ENCODE measurements at places on chromosomes 13 and 19.

DNA sequence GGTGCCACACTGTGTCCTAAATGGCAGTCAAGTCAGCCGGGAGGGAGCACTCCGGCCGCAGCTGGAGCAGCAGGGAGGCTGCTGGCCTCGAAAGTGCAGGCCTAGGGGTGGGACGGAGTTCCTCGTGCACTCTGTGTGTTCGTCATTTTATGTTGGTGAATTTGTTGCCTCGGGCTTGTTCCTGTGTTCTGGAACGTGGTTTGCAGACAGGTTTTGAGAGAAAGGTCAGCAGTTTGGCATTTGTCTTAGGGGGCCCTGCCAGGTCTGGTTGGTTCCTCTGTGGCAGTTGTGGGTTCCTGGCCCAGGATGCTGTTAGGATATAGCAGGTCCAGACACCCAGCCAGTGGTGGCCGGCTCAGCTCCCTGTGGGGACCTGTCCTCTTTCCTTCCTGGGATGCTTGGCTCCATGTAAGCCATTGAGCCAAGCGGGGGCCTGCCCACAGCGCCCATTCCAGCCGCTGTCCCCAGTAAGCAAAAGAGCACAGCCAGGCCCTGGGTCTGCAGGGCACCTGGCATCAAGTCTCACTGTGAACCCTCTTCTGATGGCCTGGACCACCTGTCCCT, 30.0 kb downstream of the MPHOSPH8 start:
- no peak for DNase-seq

- no peak for DNase-seq
Measured at GRCh38 chr13:110092831-110093247, 214.1 kb downstream of the COL4A1 start.

DNA sequence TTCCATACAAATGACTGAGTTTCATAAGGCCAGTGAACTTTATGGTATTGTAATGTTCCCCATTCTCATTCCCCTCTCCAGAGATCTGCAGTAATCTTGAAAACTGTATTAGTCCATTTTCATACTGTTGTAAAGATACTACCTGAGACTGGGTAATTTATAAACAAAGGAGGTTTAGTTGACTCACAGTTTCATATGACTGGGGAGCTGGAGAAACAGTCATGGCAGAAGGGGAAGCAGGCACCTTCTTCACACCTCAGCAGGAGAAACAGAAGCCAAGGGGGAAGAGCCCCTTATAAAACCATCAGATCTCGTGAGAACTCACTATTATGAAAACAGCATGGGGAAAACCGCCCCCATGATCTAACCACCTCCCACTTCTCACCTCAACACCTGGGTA, 318.7 kb upstream of the KLF12 start:
- no peak for DNase-seq

DNA sequence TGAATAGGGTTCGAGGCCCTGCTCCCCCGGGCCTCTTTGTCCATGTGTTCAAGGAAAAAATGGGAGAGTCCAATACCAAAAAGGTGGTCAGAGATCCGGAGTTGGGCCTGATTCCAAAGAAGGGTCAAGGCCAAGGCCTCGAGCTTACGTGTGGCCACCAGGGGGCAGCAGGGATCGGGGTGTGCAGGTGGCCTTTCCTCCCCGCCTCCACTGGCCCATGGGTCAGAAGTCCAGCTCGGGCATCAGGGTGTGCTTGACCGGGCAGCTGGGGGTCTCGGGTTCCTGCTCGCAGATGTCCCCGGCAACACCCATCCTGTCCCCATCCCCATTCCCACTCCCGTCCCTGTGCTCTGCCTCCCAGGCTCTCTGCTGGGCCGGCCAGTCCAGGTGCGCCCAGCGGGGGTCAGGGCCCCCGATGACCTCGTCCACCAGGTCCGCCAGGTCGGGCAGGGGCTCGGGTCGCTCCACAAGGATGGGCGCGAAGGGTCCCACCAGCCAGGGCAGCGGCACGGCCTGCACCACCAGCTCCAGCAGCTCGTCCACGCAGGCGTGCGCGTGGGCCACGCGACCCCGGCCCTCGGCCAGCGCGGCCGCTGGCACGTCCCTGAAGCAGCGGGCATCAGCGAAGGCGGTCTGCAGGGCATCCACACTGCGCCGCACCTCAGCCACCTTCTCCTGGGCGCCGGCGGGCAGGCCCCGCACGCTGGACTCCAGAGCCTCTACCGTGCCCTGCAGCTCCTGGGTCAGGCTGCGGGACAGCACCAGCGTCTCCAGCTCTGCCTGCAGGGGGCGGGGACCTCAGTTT, 5.2 kb upstream of the PLIN4 start:
- peak; percentile 21 for DNase-seq

- no peak for DNase-seq
Measured at GRCh38 chr13:23615395-23616081, 45.3 kb downstream of the TNFRSF19 start.

DNA sequence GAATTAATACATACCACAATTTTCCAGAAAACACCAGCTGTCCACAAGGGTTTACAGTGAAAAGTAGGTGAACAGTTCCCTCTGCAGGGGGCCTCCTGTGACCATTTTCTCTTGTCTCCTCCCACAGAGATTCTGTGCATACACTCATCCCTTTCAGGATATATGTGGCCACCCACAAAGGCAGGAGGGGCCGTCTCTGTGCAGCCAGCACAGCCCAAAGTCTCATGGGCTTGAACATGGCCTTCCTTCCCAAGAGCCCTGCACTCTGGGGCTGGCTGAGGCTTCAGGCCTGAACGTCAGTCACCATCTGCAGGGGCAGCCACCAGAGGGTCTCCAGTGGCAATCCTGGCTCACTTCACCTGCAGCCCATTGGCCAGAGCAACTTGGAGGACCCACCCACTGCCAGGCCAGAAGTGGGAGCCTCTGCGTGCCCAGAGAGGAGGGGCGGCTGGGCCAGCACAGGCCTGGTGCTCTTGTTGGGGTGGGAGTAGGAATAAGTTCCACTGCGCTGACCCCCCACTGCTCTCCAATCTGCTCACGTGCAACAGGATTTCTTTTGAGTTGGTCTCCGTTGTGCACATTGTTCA, 25.1 kb downstream of the TMEM161A start:
- DNase-seq = no peak

- DNase-seq = no peak
Measured at GRCh38 chr19:34364462-34364829, 550 bp upstream of the GPI start.

GRCh38 chr19:676339-677105, at the start of gene FSTL3:
TSS of gene FSTL3 (plus strand) at chr19:676392. CDS start at chr19:676424, 32 bp downstream.
- no peak for DNase-seq

DNA sequence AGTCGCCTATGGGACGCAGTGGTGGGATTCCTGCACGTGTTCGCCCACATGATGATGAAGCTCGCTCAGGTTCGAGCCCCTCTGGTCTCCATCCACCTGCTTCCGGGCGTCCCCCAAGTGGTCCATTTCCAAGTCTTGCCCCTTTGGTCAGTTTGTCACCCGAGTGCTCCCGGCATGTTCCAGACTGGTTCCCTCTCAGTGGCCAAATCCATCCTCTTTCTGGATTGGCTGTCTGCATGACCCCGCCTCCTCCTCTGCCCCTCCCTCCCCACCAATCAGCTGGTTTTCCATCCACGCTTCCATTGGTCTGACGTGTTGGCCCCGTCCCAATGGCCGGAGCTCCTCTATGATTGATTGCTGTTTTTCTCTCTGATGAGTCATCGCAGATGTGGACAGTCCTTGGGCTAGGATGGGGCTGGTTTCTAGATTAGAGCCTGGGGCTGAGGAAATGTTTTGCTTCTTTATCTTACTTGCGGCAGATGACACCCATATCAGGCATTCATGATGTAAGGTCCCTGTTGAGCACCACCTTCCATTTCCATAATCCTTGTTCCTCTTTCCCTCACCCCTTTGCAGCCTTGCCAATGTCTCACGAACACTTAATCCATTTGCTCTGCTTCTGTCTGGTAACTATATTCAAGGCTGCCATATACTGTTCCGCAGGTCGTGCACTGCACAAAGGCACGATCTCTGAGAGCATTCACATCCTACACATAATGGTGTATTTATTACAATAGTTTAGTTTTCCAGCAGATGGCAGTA, 73.8 kb downstream of the MAP4K1 start:
- peak; percentile 76 for DNase-seq

GRCh38 chr13:32038343-32038742, 6.8 kb downstream of the FRY start:
- no peak for DNase-seq

GRCh38 chr13:106246242-106246641, 289.2 kb downstream of the EFNB2 start:
- DNase-seq = no peak

DNA sequence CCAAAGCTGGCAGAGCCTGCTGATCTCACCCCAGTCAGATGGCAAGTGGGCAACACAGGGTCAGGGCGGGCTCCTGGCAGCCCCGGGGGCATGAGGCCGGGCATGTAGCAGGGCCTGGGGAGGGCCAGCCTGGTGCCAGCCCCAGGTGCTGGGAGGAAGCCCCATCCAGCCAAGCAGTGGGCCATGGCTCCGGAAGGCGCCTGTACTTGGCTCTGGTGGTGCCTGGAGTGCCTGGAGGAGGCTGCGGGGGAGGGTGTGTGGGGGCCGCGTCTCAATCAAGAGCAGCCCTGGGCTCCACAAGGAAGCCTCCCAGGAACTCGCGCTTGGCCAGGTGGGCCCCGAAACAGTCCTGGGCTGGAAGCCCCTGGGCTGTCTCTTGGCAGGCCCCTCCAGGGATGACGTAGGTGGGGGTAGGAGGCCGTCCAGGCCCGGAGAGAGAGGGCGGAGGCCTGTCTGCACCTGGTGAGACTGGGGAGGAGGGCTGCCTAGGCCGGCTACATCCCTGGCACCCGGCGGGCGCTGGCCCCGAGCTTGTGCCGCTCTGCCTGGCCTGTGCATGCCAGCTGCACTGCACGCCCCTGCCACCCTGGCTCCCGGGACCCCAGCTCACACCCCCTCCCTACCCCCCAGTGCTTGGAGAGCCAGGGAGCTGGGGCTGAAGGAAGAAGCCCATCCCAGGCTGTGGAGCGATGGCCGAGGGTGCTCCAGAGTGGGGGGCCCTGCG, 45.9 kb downstream of the COMP start:
- no peak for DNase-seq

- no peak for DNase-seq
Measured at GRCh38 chr19:43699506-43700394, 16.1 kb upstream of the IRGC start.

- no peak for DNase-seq
Measured at GRCh38 chr13:22836475-22836874, 344.3 kb upstream of the SGCG start.

DNA sequence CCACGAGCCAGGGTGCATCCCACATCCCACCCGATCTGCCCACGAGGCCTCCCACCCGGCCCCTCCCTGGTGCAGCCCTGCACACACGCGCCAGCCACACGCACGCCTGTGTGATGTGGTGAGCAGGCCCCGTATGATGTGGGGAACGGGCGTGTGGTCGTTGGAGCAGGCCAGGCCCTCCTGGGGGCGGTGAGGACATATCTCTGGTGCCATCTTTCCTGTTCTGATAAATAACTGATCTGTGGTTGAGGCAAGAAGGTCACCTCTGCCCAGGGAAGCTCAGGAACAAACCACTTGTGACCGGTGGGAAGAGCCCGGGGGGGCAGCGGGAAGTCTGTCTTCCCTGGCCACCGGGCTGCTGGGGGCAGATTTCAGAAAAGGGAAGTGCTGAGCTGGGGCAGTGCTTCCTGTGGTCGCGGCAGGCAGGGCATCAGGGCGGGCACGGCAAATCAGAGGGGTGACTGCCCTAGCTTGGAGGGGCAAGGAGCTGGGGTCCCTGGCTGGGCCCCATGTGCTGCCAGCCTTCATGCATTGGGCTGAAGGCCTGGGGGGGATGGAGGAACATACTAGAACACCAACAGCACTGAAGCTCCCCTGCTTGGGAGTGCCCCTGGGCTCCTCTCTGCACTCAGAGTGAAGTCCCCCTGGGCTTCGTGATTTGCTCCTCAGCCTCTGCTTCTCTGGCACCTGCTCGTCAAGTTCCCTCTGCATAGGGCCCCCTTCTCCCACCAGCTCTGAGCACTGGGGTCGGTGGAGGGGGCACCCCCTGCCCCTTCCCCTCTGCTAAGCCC, 35.2 kb upstream of the SLC7A10 start:
- DNase-seq = no peak

- DNase-seq = peak; percentile 9
Measured at GRCh38 chr13:47628666-47629065, 372.4 kb downstream of the SUCLA2 start.

DNA sequence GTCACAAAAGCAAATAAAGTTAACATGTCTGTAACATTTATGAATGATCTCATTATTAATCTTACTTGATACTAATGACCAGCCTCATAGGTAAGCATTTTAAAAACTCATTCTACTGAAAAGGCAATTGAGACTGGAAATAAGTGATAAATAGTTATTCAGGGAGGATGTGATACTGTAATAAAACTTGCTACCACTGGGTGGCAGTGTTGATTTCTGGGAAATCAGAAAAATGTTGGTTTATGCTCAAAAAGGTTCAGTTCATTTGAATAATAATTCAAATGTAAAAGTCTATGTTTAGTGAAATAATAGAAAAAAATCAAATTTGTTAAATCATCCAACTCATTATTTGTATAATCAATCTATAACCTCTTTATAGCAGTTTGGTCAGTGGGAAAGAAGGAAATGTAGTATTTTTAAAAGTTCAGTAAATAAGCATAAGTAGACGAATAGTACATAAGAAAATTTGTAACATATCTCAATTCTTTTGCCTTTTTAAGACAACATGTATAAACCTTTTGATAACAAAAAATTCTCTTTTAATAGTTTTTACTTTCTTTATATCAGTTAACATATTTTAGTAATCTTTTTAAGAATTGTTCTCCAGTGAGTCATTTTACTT, 9.6 kb downstream of the ABHD13 start:
- DNase-seq = peak; percentile 40

GRCh38 chr19:389935-390289, 19.0 kb downstream of the C2CD4C start:
- DNase-seq = no peak

- no peak for DNase-seq
Measured at GRCh38 chr19:54435551-54436016, 13.4 kb upstream of the LENG8 start.

DNA sequence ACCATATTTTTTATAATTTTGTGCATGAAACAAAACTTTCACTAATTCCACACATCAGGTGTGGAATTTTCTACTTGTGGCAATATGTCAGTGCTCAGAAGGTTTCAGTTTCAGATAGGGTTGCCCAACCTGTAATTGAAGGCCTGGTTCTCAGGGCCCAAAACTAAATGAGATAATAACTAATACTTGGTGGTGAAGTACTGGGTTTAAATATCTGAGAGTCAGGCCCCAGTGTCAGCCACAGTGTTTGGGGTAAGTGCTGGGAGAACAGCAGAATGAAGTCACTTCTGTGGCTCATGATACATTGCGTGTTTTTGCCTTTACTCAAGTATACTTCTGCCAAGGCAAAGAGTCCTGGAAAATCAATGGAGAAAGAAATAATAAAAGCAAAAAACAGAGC, 5.6 kb downstream of the SAFB start:
- peak; percentile 81 for DNase-seq

DNA sequence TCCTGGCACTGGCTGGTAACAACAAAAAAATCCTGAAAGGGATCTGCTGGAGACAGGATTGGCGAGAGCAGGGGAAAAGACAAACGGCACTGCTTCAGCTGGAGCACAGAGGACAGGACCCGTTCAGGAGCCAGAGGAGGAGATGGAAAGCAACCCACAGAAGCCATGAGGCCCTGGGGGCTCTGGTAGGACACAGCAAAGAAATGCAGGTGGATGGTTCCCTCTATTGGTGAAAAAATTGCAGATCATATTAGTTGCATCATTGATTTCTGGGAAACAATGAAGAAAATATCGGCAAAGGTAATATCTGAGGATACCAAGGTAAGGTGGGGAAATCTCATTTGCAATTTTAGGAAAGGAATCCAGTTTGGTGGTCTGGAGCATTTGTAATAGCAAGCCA, 25.7 kb upstream of the TPP2 start:
- no peak for DNase-seq

- DNase-seq = peak; percentile 42
Measured at GRCh38 chr19:41934849-41935374, 6.7 kb upstream of the ERFL start.

GRCh38 chr13:51097353-51098043, 13.6 kb downstream of the C13orf42 start:
- DNase-seq = no peak

Data from AG10803 (cell line).